HCEC 1CT (cell line): ENCODE measurements at places on chromosomes 1 and 21.
A peak's percentile ranks its signal among the peaks of the same experiment; 100 is the strongest.

DNA sequence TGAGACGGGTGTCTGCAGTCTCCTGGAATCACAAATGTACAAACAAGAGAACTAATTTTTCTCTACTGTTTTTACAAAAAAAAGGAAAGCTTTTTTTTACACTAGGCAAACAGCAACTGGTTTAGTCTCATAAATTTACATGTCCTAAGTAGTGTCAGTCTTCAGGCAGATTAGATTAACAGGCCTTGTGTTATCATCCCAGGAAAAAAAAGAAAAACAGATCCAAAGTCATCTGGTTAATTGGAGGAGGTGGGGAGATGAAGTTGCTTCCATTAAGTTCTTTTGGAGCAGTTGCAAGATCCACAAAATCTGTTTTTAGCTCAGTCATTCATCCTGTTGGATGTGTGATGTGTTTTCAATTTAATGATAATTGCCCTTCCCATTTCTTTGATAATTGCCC lies 363.5 kb upstream of the ADGRL2 start:
- DNase-seq = no peak

DNA sequence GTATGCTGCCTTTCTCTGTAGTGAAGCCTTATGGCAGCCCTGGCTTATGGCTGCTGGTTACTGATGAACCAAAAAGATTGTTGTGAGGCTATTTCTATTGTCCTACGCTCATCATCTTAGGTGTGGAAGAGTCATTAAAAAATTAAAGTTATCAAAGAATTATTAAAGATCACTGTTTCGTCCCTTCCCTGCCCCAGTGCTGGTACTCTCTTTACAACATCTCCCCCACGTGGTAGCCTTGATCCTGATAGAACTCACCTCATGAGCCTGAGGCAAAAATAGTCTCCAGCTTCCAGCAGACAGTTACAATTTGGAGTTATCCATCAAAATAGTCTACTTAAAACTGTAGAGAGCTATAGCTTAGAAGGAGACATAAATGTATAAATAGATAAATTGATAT lies 201.5 kb downstream of the S1PR1 start:
- DNase-seq = no peak

DNA sequence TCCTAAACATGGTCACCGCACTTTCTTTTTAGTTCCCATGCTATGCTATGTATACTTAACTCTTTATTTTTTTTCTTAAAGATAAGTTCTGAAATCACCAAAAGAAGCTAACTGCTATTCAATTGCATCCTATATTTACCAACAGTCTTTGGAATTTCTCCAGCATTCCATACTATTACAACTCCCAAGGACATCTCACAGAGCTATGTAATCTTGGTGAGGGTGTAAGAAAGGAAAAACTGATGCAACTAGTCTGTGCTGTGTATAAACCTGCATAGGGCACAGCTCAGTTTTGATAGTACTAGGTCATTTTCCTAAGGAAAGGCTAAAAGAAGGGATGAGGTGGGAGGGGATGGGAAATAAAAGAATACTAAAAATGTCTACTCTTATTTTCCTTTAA lies 78.0 kb downstream of the PTPN14 start:
- peak; percentile 72 for DNase-seq

DNA sequence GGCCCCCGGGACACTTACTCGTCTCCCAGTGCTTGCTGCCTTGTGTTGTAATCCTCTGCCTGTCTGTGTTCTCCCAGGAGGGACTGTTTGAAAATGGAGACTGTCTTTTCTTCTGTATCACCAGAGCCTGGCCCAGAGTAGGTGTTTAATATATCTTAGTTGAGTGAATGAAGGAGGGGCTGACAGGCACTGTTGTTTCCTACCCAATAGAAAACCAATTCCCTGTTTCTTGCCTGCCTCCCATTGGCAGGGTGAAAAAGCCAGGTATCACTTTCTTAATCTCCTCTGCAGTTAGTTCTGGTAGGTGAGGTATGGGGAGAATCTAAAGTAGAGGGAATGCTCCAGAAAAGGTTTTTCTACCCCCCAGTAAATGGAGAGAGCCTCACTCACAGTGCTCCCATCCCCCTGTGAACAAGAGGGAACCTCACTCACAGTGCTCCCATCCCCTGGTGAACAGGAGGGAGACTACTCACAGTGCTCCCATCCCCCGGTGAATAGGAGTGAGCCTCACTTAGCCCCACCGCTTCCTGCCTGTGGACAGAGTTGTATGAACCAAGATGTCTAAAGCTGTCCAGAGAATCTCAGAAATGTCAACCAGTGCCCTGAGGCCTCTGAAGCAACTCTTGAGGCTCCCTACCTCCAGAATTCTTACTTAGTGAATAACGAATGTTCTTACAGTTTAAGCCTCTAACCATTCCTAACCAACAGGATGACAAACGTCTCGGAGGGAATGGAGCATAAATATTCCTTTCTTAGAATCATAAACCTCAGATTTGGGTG lies at the start of gene GJA5:
Gene GJA5, minus strand, starts transcription at position 122 of the 780 bp plus-strand sequence. CDS start 1,364 bp downstream, outside the sequence.
- no peak for DNase-seq

DNA sequence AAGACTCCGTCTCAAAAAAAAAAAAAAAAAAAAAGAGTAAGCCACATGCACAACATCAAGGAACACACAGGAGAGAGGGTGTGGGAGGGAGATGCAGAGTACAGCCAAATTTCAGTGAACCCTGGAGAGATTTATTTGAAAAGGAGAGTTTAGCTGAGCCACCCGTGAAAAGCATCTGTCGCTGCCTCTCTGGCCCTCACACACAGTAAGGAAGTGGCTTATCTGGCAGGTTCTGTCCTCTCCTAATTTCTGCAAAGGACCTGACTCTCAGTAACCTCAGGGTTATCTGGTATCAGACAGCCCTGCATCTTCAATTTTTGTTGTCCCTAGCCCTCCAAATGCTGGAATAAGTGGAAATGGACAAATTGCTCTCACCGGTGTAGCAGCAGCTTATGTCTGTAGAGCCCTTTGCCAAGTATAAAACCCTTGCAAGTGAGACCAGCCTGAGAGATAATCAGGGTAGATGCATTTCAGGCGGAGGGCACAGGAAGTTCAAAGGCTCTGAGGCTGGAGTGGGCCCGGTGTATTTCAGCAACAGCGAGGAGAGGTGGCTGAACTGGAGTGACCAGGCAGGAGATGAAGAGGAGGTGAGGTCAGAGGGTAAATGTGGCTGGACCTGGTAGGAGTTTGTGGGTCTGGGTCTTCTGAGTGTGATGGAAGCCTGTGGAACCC lies 16.7 kb upstream of the IL10RB start:
- no peak for DNase-seq

GRCh38 chr21:43352568-43353281 lies 74.2 kb downstream of the SIK1 start:
- DNase-seq = no peak
